Activated naive CD8-positive, alpha-beta T cell treated with anti-CD3 and anti-CD28 coated beads, Interleukin-2, amount 10 ng/mL, durations not matched to agents 7 days and 5 days (primary cell): ENCODE measurements at places on chromosomes 5 and 9. TPM values are rescaled to one million over a fixed set of nuclear protein-coding genes. Genes with fewer than 3 reads are reported as not detected.

DNA sequence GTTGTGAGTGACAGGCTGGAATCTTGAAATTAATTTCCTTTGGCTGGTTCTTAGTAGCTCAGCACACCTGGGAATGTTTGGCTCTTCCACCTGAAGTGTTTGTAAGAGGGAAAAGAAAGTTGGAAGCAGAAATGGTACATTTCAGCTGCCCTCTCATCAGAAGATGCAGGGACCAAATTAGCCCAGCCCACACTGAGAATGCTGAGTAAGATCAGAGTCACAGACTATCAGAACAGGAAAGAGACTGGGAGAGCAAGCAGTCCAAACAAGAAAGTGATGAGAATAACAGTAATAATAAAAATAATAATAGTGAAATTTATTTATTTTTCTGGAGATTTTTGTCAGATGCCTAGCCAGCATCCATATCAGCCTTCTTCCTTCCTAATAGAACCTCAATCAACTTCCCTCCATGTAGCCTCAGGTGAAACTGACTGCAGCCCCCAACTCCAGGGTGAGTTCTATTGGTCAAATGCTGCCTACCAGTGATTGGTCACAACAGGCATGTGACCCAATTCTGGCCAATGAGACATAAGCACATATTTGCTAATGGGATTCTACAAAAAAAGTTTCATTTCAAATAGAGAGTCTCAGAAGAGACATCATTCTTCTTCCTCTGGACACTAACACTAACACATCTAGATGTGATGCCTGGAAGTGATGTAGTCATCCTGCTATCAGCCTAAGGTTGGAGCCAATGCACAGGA lies 31.2 kb upstream of the ADRA1B start:
- no peak for DNase-seq

The C6 gene
- not detected for total RNA-seq

DNA sequence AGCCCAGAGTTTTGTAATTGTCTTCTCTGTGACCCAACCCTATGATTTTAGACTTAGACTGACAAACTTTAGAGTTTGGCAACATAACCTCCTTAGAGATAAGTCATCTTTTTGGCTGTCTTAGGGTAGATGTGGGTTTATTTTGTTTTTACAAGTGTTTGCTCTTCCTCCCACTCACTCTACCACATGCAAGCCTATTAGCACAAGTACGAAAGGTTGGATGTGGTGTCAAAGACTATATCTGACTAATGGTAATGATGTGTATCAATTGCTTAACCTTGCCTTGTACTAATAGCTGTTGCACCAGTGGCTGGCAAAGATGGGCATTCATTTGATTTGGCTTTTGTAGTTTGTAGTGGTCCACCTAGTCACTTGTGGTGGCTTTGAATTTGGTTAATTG lies 46.5 kb downstream of the SLC25A46 start:
- no peak for DNase-seq

- no peak for DNase-seq
Measured at GRCh38 chr9:106625259-106625789, 237.6 kb upstream of the ZNF462 start.

DNA sequence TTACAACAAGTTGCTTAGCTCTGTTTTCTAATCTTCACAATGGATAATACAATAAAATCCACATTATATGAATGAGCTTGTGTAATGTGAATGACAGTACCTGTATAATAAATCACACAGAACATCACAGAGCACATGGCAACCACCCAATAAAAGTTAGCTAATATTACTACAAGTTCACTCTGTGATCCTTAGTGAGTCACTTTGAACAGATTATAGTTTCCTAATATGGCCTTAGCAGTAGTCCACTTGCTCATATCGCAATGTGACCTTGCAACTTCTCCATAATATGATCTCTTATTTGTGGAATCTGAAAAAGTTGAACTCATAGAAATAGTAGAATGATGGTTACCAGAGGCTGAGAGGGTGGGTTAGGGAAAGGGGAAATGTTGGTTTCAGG lies 361.3 kb downstream of the PTPRD start:
- no peak for DNase-seq

DNA sequence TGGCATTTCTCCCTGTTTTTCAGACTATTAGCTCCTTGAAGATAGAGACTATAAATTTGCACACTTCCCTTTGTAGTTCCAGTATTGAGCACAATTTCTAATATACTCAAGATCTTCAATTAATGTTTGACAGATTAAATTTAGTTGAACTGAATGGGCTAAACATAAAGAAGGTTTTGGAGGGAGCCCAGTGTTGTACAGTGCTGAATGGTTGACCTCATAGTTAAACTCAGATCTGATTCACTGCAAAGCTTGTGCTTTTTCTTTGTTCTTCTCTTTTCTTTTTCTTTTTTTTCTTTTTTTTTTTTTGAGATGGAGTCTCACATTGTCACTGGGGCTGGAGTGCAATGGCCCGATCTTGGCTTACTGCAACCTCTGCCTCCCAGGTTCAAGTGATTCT lies 411.7 kb upstream of the ZNF462 start:
- no peak for DNase-seq

The PTGES gene
- not detected for total RNA-seq

The KCNV2 gene
- total RNA-seq: not detected

DNA sequence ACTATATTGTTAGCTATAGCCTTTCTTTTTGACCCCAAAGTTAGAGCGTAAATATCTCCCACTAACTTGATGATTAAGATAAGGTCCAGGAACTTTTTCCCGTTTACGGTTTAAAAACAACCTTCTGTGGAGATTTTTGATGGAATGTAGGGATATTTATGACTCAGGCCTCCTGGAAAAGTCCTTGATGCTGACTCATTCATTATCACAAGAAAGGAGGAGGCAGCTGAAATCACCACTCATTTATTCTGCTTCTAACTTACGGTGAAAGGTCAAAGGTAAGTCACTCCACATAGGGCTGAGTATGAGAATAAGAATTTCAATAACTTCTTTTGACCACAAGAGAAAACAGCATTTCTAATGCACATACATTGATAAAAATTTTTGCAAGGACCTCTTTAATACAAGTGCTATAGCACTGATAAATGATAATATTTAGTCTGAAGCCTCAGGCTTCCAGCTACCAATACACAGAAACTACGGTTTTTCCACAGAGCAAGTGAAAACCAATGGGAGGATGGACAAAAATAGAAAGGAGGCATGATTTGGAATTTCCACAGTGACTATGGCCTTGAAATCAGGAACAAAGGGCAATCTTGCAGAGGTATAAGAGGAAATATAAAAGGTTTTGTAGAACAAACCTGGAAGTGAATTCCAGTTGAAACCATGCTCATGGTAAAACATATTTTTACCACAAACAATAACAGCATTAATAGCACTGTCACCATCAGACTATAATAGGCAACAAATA lies 146.5 kb downstream of the PPP2R2B start:
- DNase-seq: no peak

The DBH gene
- not detected for total RNA-seq

DNA sequence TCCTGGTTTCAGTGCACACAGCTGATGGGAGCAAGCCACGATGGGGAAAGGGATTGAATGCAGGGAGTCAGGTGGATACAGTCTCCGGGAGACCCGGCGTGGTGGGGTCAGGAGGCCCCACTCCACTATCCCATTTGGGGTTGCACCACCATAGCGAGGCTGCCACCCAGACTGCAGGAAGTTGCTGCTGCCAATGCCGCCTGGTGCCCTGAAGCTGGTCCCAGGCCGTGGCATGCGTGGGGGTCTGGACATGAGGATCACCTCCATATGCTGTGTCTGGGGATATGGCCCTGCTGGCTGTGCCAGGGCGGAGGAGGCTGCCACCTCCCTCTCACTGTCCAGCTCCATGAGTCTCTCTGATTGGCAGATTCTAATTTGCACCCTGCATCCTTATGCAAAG lies 45.3 kb downstream of the COL5A1 start:
- no peak for DNase-seq

The GABRP gene
- total RNA-seq: not detected

The HK3 gene
- 1.3 TPM for total RNA-seq

DNA sequence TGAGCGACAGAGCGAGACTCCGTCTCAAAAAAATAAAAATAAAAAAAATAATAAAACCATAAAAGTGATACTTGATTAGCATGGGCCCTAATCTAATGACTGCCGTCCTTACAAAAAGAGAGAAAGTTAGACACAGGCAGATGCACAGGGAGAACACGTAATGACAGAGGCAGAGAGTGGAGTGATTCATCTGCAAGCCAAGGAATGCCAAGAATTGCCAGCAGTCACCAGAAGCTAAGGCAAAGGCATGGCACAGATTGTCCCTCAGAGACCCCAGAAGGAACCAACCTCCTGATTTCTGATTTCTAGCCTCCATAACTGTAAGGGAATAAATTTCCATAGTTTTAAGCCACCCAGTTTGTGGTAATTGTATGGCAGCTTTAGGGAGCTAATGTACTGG lies 79.6 kb upstream of the FREM1 start:
- DNase-seq: no peak
